ENCODE measurements at places on chromosomes 11 and 22.

DNA sequence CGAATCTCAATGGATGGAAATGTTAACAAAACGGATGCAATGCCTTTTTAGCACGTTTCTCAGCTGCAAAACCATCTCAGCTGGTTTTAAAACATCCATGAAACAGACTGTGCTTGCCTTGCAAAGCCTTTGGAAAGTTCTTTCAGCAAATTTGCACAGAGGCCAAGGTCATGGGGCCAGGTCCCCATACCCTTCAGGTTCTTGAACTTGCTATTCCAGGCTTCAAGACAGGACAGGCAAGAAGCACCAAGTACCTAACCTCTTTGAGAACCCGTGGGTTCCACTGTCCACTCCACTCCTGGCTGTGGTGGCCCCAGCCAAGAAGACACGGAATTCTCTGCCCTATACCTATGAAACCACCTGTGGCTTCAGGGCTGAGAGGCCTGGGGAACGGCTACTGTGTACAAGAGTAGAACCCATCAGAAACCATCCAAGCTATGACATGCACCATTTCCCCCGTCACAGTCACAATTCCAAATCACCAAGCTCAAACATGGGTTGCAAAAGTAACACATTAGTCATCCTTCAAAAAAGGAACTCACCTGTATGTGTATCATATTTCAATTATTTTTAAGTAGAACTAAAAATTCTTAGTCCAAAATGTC, 17.0 kb downstream of the TNKS1BP1 start:
- no peak overlapping the region for H3K4me3 ChIP-seq
- no peak for DNase-seq
- no peaks in the 10 kb centered on the region for H3K27me3 ChIP-seq
- peaks cover 11% of the 10 kb centered on the region for H3K4me1 ChIP-seq
- peaks cover 4% of the 10 kb centered on the region for H3K36me3 ChIP-seq

DNA sequence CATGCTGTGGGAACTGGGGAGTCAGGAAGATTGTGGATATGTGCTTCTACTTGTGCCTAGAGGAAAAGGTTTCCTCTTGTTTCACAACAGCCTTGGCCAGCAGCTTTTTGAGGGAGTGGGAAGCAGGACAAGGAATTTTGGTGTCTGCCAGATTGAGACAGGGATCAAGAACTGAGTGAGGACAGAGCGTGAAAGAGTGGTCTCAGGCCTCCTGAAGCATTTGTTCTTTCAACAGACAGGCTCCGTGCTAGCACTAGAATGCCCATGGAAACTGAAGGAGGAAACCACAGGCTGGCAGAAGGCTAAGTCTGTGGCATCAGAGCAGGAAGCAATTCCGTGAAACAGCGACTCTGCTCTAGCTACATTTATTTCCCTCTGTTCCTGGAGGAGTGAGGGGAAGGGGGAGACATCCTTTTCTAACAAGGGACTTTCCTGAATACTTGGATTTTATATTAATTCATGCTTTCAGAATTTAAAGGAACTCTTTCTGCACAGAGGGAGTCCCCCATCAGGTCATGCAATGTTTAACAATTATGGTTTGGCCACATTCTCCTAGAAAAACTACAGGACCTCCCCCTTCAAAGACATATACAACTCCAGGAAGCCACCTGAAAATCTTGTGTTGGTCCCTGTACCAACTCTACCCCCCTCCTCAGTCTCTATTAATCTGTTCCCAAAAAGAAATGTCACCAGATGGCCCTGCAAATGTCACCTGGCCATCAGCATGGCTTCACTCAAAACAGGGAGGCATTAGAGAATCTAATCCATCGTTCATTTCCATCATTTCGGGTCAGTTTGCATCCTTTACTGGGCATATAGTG, 96.1 kb downstream of the SYT9 start:
- peaks cover 2% of the 10 kb centered on the region for H3K36me3 ChIP-seq
- H3K4me1 ChIP-seq: no peaks in the 10 kb centered on the region
- no peak overlapping the region for H3K27ac ChIP-seq
- no peak overlapping the region for H3K4me3 ChIP-seq
- DNase-seq: no peak
- H3K27me3 ChIP-seq: peaks cover 63% of the 10 kb centered on the region

DNA sequence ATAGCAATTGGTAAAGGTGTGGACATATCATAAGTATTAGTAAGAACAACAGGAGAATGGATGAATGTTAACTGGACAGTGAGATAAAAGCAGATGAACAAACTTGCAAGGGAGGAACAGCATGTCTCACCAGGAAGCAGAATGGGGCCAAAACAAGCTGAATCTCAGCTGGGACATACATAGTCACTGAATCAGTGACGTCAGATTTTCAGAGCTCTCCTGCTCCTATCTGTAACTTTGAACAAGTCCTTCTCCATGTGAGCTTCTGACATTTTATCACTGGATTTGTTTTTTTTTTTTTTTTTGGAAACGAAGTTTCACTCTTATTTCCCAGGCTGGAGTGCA, 118.7 kb downstream of the BBOX1 start:
- H3K36me3 ChIP-seq: no peaks in the 10 kb centered on the region
- no peak overlapping the region for H3K4me3 ChIP-seq
- H3K4me1 ChIP-seq: peaks cover 3% of the 10 kb centered on the region
- no peak for DNase-seq

DNA sequence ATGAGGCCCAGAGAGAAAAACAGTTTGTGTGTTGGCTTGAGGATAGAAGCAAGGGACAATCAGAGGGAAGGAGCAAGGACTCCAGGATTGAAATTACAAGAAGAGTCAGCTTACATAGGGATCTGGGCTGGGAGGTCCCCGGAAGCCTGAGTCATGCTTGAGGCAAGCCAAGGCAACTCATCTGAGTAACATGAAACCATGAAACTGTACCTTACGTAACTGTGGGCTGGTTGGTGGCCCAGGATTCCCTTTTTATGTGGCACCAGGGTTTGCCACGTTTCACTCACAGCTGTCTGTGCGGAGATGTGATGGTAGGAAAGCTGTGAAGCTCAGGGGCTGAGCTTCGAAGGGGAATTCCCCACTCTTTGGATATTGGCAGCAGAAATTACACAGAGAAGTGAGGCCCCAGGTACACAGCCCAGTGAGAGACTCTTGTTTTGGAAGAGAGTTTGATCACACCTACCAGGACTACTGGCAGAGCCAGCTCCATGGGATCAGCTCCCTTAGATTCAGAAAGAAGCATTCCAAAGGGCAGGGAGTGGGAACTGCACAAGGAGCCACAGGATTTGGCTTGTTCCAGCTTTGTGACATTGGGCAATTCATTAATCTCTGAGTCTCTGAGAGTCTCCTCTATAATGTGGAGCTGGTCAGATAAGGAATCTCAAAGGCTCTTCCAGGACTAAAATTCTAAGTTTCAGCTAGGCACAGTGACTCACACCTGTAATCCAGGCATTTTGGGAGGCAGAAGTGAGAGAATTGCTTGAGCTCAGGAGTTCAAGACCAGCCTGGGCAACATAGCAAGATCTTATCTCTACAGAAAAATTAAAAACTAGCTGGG, 7.8 kb downstream of the SLC5A1 start:
- peaks cover 41% of the 10 kb centered on the region for H3K27me3 ChIP-seq
- no peak overlapping the region for H3K4me3 ChIP-seq
- H3K36me3 ChIP-seq: peaks cover 6% of the 10 kb centered on the region
- H3K27ac ChIP-seq: peak overlapping the region; percentile 84
- peaks cover 17% of the 10 kb centered on the region for H3K4me1 ChIP-seq

DNA sequence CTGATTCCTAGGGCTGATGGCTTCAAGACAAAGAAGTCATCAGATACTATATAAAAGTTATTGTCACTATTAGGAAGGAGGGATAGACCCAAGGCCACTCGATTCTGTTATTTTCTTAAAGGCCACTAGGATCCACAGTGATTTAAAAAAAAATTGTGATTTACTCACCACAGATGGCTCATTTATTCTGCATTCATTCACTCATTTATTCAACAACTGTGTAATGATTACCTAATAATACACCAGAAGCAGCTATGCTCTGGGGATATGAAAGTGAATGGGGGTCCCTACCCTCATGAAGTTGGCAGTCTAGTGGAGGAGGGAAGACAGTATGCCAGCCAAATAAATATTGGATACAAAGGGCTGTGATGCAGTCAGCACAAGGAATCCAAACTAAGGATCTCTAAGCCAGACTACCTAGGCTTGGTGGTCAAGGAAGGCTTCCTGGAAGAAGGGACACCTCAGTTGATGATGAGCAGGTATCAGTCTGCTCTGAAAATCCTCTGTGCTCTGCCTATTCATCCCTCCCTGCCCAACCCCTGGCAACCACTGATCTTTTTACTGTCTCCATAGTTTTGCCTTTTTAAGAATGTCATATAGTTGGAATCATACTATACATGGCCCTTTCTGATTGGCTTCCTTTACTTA, 110.5 kb downstream of the NAT10 start:
- no peaks in the 10 kb centered on the region for H3K4me1 ChIP-seq
- no peak overlapping the region for H3K27ac ChIP-seq
- H3K27me3 ChIP-seq: no peaks in the 10 kb centered on the region
- no peak overlapping the region for H3K4me3 ChIP-seq

GRCh38 chr11:70799386-70799785, 401.1 kb downstream of the CTTN start:
- no peak overlapping the region for H3K27ac ChIP-seq
- no peaks in the 10 kb centered on the region for H3K36me3 ChIP-seq
- DNase-seq: no peak
- no peaks in the 10 kb centered on the region for H3K4me1 ChIP-seq

GRCh38 chr11:117610901-117611300, 186.1 kb downstream of the DSCAML1 start:
- peaks cover 45% of the 10 kb centered on the region for H3K27me3 ChIP-seq
- H3K4me1 ChIP-seq: peaks cover 13% of the 10 kb centered on the region
- DNase-seq: no peak
- H3K36me3 ChIP-seq: peaks cover 2% of the 10 kb centered on the region
- H3K27ac ChIP-seq: no peak overlapping the region

DNA sequence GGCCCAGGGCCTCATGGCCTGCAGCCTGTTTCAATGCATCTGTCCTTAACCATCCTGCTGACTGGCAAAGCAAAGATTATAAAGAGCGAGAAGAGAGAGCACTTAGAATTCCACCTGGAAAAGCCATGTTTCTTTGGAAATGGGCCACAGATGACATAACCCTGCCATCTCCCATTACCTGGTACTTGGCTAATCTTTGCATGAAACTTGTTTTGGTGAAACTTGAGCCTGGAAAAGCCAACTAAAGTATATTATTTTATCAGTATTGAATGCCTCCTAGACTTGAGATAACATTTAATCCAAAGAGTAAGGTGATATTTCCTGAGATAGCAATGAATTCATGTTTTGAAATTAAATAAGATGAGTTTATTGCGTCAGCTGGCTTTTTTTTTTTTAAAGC, 72.6 kb downstream of the NAV2 start:
- no peaks in the 10 kb centered on the region for H3K4me1 ChIP-seq
- peaks cover 47% of the 10 kb centered on the region for H3K27me3 ChIP-seq
- no peaks in the 10 kb centered on the region for H3K36me3 ChIP-seq
- no peak overlapping the region for H3K4me3 ChIP-seq
- DNase-seq: no peak

DNA sequence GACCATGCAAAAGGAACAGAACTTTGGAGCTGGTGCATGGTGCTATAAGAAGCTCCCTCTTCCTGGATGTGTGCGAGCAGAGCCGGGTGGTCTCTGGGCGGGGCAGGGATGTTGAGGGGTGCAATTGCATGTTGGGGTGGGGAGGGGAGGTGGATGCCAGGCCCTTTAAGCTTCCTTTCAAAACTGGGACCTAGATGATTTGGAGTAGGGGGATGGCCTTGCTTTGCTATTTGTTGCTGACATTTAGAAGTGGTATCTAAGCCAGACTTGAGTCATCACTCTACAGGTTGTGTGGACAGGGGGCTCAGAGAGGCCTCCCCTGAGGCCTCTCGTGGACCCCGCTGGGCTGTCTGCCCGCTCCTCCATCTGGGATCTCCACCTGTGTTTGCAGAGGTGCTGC, 24.8 kb downstream of the FBLN1 start:
- H3K27ac ChIP-seq: no peak overlapping the region
- H3K36me3 ChIP-seq: no peaks in the 10 kb centered on the region

GRCh38 chr22:42699281-42699975, 21.2 kb downstream of the A4GALT start:
- peaks cover 4% of the 10 kb centered on the region for H3K4me1 ChIP-seq
- DNase-seq: no peak
- H3K27ac ChIP-seq: no peak overlapping the region
- no peak overlapping the region for H3K4me3 ChIP-seq
- H3K27me3 ChIP-seq: peaks cover 4% of the 10 kb centered on the region
- H3K36me3 ChIP-seq: no peaks in the 10 kb centered on the region

DNA sequence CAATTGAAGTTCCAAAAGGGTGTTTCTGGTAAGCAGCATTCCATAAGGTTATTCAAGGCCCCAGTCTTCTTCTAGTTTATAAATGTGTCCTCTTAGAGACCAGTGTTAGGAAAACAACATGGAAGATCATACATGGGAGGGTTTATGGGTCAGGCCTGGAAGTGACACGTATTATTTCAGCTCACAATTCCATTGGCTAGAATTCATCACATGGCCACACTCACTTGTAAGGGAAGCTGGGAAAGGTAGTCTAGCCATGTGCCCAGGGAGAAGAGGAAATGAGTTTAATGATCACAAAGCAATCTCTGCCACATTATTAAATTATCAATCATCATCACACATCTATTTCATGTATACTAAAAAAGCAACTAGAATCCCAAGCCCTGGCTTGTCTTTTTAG, 181.7 kb upstream of the TBCEL start:
- peaks cover 54% of the 10 kb centered on the region for H3K27me3 ChIP-seq
- no peaks in the 10 kb centered on the region for H3K36me3 ChIP-seq
- no peak overlapping the region for H3K4me3 ChIP-seq
- DNase-seq: no peak

- peaks cover 22% of the 10 kb centered on the region for H3K4me1 ChIP-seq
- DNase-seq: no peak
- peaks cover 2% of the 10 kb centered on the region for H3K36me3 ChIP-seq
- H3K27ac ChIP-seq: peak overlapping the region; percentile 96
Observed at GRCh38 chr11:62804310-62805075, 747 bp downstream of the NXF1 start.

DNA sequence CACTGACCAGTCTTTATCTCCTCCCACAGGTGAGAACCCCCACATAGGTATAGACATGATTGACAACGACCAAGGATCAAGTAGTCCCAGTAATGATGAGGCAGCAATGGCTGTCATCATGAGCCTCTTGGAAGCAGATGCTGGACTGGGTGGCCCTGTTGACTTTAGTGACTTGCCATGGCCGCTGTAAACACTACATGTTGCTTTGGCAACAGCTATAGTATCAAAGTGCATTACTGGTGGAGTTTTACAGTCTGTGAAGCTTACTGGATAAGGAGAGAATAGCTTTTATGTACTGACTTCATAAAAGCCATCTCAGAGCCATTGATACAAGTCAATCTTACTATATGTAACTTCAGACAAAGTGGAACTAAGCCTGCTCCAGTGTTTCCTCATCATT, 76.5 kb downstream of the BTBD10 start:
- no peaks in the 10 kb centered on the region for H3K27me3 ChIP-seq
- no peak for DNase-seq
- no peak overlapping the region for H3K4me3 ChIP-seq
- peak overlapping the region; percentile 67 for H3K27ac ChIP-seq
- H3K36me3 ChIP-seq: peaks cover 9% of the 10 kb centered on the region

DNA sequence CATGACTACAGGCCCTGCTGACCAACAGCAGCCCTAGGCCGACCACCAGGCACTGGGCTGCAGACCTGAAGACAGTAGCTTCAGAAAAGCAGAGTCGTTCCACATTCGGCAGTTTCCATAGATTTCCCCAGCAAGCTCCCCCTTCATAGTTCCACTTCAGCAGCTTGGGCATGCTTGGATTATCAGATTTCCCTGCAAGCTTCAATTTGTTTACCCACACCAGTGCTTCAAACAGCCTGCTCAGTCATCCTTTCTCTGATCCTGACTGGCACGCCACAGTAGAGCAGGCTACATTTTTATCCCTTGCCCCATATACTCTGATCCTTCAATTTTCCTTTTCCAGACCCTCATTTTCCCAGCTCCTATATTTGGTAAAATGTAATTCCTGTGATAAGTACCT, 51.1 kb upstream of the CFAP300 start:
- H3K36me3 ChIP-seq: no peaks in the 10 kb centered on the region
- no peak for DNase-seq
- H3K27me3 ChIP-seq: no peaks in the 10 kb centered on the region
- H3K4me1 ChIP-seq: no peaks in the 10 kb centered on the region
